ENCODE measurements at places on chromosomes 5 and 9.

DNA sequence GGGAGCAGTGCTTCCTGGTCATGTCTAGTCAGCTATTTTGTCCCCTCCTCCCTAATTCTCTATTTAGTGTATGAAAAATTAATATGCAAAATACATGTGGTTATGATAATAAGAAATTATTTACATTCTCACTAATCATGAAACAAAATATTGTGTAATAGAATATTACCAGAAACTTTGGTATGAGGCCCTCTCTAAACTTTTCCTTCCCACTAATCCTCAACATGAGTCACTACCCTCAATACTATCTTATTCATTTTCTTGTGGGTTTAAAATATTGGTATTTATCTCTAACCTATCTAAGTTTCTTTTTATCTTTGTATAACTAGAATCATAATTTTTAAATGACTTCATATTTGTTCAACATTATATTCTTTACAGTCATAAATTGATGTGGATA is 545.9 kb upstream of the PTPRD start:
- DNase-seq = no peak

DNA sequence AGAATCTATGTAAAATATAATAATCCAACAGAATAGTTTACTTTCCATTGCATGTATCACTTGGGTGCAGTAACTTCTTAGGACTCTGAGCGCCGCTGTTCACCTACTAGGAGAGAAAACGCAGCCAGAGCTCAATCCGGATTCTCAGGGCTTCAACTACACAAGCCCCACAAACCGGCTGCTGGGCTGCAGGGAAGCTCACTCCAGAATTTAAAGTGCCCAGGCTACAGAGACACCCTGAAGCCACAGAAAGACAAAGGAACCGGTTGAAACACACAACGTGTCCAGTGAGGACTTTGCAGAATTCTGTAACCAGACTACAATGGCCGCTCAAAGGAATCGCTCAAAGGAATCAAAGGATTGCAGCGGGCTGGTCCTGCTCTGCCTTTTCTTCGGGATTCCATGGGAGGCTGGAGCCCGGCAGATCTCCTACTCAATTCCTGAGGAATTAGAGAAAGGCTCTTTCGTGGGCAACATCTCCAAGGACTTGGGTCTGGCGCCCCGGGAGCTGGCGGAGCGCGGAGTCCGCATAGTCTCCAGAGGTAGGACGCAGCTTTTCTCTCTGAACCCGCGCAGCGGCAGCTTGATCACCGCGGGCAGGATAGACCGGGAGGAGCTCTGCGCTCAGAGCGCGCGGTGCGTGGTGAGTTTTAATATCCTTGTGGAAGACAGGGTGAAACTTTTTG is at the start of gene PCDHGA10:
TSS of gene PCDHGA10 (plus strand) at position 134 of the 686 bp plus-strand sequence. CDS start at position 323, 189 bp downstream.
- DNase-seq = no peak

- DNase-seq = no peak
Measured at GRCh38 chr9:134476272-134476941, 150.2 kb downstream of the RXRA start.

DNA sequence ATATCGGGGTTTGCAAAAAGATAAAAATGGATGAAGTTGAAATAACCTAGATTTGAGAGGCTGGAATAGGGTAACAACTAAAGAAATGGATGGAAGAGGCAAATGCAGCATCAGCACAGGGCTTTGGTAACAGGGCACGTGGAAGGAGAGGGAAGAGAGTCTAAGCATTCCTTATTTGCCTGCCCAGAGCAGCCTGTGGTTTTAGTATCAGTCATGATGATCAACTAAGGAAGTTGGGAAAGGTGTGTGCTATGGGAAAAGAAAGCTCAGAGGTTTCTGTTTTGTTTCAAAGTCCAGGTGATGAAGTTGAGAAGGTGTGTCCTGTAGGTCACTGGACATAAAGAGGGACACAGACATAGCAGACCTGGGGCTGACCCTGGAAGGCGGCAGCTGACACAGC is 28.8 kb downstream of the GAS1 start:
- DNase-seq = no peak

- DNase-seq = no peak
Measured at GRCh38 chr9:24258626-24259025, 287.1 kb downstream of the IZUMO3 start.

DNA sequence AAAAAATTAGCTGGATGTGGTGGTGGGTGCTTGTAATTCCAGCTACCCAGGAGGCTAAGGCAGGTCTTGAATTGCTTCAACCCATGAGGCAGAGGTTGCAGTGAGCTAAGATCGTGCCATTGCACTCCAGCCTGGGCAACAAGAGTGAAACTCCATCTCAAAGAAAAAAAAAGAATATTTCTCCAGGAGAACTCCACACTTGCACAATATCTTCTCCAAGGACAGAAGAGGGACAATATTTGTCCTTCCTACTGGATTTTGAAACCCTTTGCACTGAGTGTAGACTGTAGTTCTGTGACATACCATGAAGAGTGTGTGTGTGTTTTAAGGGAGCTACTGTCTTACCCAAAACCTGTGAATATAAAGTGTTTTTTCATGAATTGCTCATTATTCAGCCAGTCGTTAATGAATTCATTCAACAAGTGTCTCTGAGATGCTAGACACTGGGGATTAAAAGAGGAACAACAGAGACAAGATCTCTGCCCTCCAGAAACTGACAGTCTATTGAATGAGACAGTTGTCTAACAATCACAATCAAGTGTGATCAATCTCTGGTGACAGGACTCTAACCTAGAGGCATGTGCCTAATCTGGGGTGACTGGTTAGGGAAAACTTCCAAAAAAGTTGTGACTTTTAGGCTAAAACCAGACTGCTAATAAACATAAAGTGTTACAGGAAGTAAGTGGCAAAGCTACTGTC is 9.8 kb upstream of the UBE2D2 start:
- no peak for DNase-seq

DNA sequence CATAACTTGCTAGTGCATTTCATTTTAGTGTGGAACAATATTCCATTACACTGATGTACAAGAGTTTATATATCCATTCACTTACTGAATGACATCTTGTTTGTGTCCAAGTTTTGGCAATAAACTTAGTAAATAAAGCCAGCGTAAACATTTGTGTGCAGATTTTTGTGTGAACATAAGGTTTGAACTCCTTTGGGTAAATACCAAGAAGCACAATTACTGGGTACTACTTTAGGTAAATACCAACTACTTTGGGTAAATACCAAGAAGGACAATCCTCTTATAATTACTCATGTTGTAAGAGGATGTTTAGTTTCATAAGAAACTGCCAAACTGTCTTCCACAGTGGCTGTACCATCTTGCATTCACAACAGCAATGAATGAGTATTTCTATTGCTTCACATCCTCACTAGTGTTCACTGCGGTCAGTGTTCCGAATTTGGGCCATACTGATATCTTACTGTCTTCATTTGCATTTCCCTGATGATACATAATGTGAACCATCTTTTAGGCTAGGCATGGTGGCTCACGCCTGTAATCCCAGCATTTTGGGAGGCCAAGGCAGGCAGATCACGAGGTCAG is 2.3 kb upstream of the SYK start:
- no peak for DNase-seq
